ENCODE measurements at places on chromosomes 11 and 22.
A peak's percentile ranks its signal among the peaks of the same experiment; 100 is the strongest.

GRCh38 chr11:48172818-48173609 is 43.6 kb upstream of the OR4B1 start:
- peak; percentile 6 for DNase-seq

- no peak for DNase-seq
Observed at GRCh38 chr11:31529701-31530100, 20.1 kb downstream of the ELP4 start.

DNA sequence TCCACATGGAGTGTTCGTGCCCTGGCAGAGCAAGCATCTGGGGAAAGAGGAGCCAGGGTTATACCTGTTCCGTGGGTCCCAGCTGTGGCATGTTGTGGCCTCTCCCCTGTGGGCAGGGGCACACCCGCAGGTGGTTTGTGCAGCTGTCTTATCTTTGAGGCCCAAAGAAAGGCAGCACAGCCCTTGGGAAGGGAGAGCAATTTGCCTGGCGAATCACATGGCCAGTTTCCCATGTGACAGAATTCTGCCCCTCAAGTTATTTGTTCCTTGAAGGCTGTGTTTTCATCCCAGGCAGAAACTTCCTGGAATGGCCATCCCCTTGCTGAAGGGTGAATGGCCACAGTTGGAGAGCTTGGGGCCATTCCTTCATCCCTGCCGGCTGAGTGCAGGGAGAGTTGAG is 16.4 kb upstream of the COX8A start:
- DNase-seq, result no peak

GRCh38 chr22:49097966-49098365 is 729.7 kb downstream of the BRD1 start:
- no peak for DNase-seq

DNA sequence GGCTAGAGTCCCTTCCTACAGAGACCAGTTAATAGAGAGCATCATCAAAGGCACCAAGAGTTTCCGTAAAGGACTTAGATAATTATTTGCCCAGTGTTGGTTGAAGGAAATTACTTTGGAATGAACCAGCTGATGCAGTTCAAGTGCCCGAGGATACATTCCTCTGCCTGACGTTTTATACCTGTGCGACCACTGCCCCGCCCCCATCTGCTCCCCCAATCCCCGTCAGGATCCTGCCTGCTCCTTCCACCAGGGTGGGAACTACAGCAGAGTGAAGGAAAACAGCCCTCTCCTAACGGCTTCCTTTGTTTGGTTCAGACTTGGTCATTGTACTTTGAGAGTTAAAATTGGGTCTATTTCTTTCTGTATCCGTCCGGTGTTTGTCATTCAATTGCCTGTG is 761.5 kb downstream of the NTM start:
- no peak for DNase-seq

DNA sequence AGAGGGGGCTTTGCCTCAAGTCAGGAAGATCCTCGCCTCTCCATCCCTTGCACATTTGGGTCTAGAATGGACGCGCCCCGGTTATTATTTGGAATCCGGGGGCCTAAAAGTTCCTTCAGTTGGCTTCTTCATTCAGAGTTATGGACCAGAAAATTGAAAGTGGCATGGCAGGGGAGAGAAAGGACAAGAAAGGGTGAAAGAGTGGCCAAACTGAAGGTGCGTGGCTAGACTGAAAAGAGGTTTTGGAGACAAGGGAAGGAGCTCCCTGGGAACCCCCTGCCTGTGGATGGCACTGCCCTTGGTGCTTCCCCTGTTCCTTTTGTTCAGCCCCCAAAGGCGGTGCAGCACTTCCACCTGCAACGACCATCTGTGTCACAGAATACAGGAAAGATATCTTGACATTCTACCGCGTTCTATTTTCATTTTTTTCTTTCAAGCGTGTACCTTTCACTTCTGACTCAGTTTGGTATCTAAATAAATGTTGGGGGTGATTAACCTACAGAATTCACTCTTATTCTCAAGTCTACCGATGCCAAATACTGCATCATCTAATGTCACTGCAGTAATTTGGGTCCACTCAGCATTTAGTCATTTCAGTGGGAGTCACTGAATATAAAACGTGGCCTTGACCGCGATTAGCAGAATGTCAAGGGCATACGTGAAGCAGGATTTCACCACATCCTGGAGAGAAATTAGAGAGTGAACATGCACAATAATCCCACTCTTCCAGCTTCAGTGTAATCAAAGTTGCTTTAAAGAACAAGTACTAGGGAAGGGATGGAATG is 88.1 kb upstream of the ARHGAP32 start:
- DNase-seq, result peak; percentile 10

- no peak for DNase-seq
Observed at GRCh38 chr22:39685336-39686177, 115.0 kb downstream of the CACNA1I start.

DNA sequence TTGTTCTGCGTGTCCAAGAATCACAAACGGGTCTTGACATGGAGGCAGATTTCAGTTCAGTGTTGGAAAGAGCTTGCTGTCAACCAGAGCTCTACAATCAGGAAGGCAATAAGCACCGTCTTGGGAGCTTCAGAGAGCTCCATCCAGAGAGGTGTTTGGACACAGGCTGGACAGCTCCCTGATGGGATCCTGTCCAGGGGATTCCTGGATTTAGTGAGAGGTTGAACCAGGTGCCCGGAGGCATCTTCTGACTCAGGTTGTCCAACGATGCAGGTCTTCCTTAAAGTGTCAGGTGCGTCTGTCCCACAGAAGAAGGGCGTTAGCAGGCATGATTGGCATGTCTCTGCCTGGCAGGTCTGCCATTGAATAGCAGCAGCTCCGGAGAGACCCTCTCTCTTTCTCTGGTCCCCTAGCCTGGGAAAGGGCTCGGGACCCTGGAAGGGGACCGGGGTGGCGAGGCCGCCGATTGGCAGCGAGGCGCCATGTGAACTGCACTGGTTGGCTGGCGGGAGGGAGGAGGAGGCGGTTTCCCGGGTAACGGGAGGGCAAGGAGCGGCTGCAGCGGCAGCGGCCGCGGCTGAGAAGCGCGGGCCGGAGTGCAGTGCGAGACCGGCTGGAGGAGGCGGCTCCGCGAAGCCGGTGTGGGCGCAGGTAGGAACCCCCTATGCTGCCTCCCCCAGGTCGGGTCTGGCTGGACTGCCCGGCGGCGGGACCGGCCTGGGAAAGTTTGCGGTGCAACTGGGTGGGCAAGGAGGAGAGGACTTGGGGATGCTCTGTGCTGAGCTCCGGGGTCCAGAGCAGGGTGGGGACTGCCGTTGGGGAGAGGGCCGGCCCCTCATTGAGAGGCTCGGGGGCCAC is 104.1 kb upstream of the E2F8 start:
- no peak for DNase-seq

DNA sequence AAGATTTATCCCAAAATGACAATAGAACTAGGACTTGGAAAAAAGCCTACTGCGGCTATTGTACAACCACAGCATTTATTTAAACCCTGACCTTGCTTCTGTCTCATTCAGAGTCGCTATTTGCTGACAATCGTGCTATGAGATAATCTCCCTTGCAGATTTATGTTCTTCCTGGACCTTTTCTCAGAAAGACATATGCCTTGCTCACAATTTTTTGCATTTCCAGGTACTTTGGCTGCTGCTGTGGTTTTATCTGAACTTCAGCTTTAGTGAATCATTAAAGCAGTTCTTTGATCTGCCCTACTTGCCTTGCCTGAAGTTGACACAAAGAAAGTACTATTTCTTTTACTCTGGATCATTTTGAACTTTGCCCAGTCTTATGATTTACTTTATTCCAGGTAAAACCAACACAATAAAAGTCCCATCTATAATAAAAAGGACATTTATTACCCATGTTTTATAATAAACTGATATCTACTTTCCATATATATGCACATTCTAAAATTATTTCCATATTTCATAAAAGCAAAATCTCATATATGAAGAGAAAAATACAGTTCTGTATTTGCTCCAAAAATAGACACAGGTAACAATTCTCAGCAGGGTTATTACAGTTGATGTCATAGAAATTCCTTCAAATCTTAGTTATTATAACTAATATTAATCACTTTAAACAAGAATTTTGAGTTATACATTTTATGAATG is 63.4 kb upstream of the CARD18 start:
- DNase-seq, result no peak

DNA sequence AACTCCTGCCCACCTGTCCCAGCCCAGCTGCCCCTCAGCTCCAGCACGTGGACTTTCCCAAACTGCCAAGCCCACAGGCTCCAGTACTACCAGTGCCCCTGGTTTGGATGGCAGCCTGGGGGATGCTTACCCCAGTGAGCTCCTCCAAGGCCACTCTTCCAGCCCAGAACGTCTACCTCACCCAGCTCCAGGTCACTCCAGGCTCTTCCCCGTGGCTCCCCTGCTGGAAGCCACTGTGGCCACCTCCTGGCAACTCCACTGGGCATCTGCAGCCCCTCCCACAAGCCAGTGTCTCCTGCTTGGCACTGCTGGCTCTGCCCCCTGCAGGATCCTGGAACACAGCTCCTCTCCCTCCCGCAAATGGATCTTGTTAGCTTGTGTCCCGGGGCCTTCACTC is 29.3 kb downstream of the LMO1 start:
- DNase-seq, result no peak

DNA sequence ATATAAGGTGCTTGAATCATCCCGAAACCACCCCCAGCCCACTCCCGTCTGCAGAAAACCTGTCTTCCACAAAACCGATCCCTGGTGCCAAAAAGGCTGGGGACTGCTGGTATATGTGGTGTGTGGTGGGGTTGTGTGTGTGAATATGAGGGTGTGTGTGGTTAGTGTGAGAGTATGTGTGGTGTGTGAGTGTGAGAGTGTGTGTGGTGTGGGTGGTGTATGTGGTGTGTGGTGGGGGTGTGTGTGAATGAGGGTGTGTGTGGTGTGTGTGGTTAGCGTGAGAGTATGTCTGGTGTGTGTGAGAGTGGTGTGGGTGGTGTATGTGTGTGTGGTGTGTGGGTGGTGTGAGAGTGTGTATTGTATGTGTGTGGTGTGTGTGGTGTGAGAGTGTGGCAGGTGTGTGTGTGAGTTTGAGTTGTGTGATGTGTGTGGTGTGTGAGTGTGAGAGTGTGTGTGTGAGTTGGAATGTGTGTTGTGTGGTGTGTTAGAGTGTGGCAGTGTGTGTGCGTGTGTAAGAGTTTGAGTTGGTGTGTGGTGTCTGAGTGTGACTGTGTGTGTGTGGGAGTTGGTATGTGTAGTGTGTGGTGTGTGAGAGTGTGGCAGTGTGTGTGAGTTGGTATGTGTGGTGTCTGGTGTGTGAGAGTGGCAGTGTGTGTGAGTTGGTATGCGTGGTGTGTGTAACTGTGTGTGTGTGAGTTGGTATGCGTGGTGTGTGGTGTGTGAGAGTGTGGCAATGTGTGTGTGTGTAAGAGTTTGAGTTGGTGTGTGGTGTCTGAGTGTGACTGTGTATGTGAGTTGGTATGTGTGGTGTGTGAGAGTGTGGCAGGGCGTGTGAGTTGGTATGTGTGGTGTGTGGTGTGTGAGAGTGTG is 6.5 kb downstream of the UPK3A start:
- no peak for DNase-seq
